ENCODE measurements at places on chromosomes 16 and 17. TPM values are rescaled to one million over a fixed set of nuclear protein-coding genes. Genes with fewer than 3 reads are reported as not detected.

The PFAS gene
- polyA plus RNA-seq = 21.1 TPM

The SLC16A6 gene
- 0.02 TPM for polyA plus RNA-seq

The SMARCD2 gene
- polyA plus RNA-seq = 51.2 TPM

The GNAO1 gene
- polyA plus RNA-seq = 7.6 TPM

The OR3A3 gene
- not detected for polyA plus RNA-seq

The ERN2 gene
- 4.7 TPM for polyA plus RNA-seq

The DNAAF8 gene
- polyA plus RNA-seq = 1.0 TPM

The ICAM2 gene
- 19.1 TPM for polyA plus RNA-seq

The ATP2A3 gene
- polyA plus RNA-seq = 52.9 TPM

The YPEL2 gene
- polyA plus RNA-seq = 8.7 TPM

The ACSM3 gene
- polyA plus RNA-seq = 50.0 TPM

The KRT31 gene
- not detected for polyA plus RNA-seq

The CDH16 gene
- not detected for polyA plus RNA-seq

The MATCAP1 gene
- 55.6 TPM for polyA plus RNA-seq

The KRT222 gene
- polyA plus RNA-seq = 1.4 TPM
